ENCODE measurements at places on chromosomes 2 and 18.

- DNase-seq, result no peak
Observed at GRCh38 chr2:110784047-110784631, 51.8 kb downstream of the ACOXL start.

GRCh38 chr2:205965707-205966106, 120.3 kb downstream of the INO80D start:
- no peak for DNase-seq

GRCh38 chr2:21030983-21031968, 12.6 kb downstream of the APOB start:
- DNase-seq, result no peak

- DNase-seq, result no peak
Observed at GRCh38 chr2:223526106-223526505, 76.1 kb downstream of the SCG2 start.

- DNase-seq, result no peak
Observed at GRCh38 chr2:174122185-174122584, 126.1 kb downstream of the OLA1 start.

- DNase-seq, result no peak
Observed at GRCh38 chr18:11981192-11981542, at the start of gene IMPA2. Gene IMPA2, plus strand, starts transcription at chr18:11981507. Its CDS starts 163 bp downstream, at chr18:11981670.

DNA sequence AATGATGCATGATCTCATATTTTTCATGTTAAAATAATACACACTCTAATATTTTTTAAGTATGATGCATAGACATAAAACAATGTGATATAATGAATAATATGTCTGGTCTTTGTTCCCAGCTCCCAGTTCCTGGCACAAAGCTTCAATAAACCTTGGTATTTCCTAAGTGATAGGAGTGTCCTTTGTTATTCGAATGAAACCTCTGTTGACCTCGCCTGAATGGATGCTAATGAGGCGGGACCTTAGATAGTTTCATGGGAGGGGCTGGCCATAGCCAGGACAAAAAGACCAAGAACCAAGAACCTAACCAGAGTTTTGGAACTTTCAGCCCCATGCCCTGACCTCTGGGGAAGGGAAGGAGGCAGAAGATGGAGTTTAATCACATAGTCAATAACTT, 257.7 kb upstream of the COPS8 start:
- DNase-seq, result no peak

- peak; percentile 52 for DNase-seq
Observed at GRCh38 chr18:79393635-79394533, 1.8 kb upstream of the NFATC1 start.

- DNase-seq, result no peak
Observed at GRCh38 chr2:72782520-72782919, 43.3 kb downstream of the EXOC6B start.

DNA sequence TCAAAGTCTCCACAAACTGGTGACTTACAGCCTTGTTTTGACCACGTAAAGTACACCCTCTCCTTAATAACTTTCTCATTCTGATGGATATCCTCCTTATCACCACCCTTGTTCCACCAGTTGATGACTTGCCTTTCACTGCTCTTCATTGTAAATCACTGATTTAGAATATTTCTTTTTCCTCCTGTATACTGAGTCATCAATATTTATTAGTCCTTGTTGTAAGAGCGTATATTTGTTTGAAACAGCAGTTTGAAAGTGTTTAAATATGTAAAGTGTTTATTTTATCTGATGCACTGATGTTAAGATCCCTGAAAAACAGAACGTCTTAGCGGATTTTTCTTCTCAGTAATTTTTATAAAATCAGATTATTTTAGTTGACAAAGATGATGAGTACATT, 34.2 kb upstream of the DYSF start:
- DNase-seq, result no peak

DNA sequence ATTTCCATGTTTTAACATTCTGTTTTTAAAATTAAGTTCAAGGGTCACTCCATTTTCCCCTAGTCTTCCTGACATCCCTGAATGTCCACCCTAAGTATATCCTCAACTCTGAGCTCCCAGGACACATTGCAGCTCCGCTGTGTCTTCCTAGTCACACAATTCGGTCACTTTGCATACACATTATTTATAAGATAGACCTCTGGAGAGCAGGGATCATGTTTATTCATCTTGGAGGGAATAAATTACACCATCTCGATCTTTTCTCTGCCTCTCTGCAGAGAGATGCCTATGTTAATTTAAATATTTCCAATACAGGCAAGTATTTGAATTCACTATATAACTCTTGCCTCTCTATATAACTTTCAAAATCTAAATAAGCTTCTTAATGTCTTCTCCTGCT, 166.2 kb downstream of the SLC39A10 start:
- DNase-seq, result no peak

- no peak for DNase-seq
Observed at GRCh38 chr2:169683425-169684134, 10.6 kb downstream of the CFAP210 start.

GRCh38 chr18:63909870-63910269, 2.1 kb downstream of the SERPINB10 start:
- DNase-seq, result no peak

- no peak for DNase-seq
Observed at GRCh38 chr2:190947711-190948251, 66.2 kb downstream of the STAT1 start.

- DNase-seq, result peak; percentile 63
Observed at GRCh38 chr2:225041207-225041850, 939 bp downstream of the DOCK10 start.

DNA sequence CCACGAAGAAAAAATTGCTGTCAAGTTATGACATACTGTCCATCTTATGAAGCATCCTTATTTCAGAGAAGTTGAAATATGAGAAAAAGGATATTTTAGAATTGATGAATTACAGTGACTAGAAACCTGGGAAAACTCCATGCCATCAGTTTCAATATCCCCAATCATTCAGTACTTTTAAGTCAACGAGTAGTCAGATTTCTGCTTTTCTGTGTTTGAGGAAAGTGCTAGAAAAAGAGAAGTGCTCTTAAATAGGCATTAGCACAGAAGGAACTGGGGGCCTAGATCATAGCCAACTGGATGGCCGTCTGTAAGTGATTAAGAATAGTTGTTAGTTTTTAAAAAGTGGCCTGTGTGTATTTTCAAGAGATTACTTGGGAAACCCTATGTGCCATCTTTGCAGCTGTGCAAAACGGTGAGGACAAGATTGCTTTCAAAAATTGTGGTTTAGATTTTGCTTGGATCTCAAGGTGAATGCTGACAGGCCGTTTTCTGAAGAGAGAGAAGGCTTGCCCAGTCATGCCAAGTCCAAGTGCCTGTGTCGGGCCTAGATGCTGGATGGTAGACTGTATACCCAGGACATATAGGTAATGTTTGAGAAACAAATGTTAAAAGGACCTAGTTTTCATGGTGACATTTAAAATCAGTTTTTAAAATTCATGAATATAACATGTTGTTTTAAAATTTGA, 5.1 kb downstream of the NEDD4L start:
- DNase-seq, result no peak

DNA sequence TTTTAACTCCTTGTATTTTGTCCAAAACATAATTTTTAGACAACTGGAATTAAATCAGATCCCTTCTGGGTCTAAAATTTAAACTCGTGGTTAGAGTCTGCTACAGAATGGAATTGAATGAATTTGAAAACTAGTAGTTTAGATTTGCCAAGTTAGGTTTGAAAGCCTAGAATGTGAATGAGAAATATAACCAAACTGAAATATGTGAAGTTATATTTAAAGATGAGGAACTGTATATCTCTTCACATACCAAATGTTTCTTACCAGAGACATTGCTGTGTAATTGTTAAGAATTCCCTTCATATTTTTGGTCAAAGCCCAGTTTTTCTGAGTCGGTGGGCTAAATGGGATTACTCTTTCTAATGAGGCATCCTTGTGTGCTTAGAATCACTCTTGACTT, 74.2 kb downstream of the LPIN1 start:
- DNase-seq, result no peak

DNA sequence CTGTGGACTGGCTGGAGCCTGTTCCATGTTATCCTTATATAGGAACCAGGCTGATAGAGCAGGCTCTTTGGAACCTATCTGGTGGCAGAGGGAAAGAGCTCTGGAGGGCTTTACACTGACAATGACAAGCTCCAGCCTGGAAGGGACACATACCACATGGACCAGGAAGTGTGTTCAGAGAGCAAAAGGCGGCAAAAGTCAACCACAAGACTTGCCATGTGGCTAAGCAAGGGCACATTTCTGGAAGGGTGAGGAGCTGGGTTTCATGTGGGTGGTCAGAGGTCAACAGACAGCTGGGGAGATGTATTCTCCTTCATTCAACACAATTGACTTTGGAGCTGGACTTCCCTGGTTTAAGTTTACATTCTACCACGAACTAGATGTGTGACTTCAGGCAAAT, 325.2 kb downstream of the DYSF start:
- DNase-seq, result no peak

DNA sequence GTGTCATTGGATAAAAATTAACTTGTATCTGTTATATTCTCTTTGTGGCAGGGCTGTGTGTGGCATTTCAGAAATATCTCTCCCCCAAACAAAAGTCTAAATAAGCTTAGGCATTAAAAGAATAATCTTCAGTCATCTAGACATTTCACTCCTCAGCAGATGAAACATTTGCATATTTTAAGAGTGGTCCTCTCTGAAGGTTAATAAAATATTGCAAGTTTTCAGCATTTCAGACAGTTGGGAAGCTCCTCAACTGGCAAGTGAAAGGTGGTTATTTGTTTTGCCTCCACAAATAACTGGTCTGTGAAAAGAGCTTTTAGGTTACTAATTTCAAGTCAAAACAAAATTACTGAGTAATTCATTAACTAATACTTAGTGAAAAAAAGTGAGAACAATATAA, 462.6 kb downstream of the EPHA4 start:
- DNase-seq, result no peak

DNA sequence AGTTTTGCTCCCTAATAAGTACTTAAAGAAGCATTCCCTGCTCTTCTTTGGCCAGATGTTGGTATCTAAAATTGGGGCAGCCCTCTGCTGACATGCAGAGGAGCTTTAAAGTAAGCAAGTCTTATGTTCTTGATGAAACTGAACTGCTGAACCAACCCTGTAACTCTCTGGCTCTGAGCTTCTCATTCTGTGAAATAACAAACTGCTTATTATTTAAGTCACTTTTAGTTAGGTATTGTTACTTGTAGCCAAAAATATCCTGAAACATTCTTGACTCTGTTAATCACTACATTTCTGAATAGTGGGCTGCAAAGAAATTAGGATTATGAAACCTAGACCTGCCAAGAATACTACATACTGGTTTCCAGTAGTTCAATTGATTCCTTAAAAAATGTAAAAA, 15.5 kb downstream of the PPP3R1 start:
- DNase-seq, result no peak

DNA sequence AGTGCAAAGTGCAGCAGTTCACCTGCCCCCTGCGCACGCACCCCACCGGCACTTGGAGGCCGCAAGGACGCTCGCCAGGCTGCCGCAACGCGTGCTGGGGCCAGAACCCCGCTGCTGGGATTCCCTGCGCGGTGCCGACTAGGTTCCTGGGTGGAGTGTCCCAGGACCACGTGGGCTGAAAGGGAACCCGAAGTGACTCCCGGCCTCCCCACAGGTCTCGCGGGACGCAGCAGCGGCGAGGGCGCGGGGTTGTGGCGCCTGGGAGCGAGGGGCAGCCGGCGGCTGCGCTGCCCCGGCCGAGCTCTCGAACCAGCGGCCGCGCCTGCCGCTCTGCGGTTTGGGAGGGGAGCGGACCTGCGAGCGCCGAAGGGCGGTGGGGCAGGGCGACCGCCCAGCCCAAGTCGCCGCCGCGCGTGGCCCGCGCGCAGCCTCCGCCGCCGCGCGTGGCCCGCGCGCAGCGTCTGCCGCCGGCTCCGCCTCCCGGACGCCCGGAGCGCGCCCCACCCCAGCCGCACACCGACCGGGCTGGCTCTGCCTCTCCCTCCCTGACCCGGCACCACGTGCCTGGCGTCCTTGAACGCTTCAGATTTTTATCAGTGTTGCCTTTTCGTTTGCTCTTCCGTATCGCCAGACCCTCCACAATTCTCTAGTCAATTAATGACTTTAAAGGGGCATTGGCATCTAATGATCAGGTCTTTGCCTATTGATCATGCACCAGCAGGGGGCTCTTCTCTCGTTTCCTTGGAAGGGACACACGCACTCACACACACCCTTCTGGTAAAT, at the start of gene FTCDNL1:
TSS of gene FTCDNL1 (minus strand) at position 475 of the 783 bp plus-strand sequence. CDS start 2,230 bp downstream, outside the sequence.
- DNase-seq, result peak; percentile 77

GRCh38 chr2:181273986-181274385, 183.2 kb upstream of the ITGA4 start:
- no peak for DNase-seq

All from stimulated activated CD4-positive, alpha-beta T cell treated with anti-CD3 and anti-CD28 coated beads, Interleukin-4, amount 100 ng/mL, for 1 hour (primary cell).